ENCODE measurements at places on chromosomes 11 and 22. TPM values are rescaled to one million over a fixed set of nuclear protein-coding genes. Genes with fewer than 3 reads are reported as not detected.
A peak's percentile ranks its signal among the peaks of the same experiment; 100 is the strongest.

GRCh38 chr11:40203606-40204005, 1255.8 kb downstream of the LRRC4C start:
- no peak overlapping the region for H3K27ac ChIP-seq
- H3K36me3 ChIP-seq: no peaks in the 10 kb centered on the region
- DNase-seq: no peak
- H3K4me1 ChIP-seq: no peaks in the 10 kb centered on the region
- no peaks in the 10 kb centered on the region for H3K27me3 ChIP-seq

DNA sequence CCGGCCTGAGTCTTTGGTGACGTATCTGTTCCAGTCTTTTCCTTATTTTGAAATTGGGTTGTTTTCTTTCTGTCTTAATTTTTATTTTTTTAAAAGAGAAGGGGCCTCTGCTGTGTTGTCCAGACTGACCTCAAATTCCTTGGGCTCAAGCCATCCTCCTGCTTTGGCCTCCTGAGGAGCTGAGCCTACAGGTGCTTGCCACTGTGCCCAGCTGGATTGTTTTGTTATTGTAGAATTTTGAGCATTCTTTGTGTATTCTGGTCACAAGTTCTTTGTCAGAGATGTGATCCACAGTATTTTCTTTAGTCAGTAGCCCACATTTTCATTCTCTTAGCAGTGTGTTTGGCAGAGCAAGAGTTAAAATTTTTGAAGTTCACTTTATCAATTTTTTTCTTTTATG, 100.1 kb downstream of the ATXN10 start:
- no peaks in the 10 kb centered on the region for H3K27me3 ChIP-seq
- no peaks in the 10 kb centered on the region for H3K36me3 ChIP-seq
- no peak for DNase-seq
- H3K27ac ChIP-seq: no peak overlapping the region
- H3K4me3 ChIP-seq: no peak overlapping the region
- no peaks in the 10 kb centered on the region for H3K4me1 ChIP-seq

DNA sequence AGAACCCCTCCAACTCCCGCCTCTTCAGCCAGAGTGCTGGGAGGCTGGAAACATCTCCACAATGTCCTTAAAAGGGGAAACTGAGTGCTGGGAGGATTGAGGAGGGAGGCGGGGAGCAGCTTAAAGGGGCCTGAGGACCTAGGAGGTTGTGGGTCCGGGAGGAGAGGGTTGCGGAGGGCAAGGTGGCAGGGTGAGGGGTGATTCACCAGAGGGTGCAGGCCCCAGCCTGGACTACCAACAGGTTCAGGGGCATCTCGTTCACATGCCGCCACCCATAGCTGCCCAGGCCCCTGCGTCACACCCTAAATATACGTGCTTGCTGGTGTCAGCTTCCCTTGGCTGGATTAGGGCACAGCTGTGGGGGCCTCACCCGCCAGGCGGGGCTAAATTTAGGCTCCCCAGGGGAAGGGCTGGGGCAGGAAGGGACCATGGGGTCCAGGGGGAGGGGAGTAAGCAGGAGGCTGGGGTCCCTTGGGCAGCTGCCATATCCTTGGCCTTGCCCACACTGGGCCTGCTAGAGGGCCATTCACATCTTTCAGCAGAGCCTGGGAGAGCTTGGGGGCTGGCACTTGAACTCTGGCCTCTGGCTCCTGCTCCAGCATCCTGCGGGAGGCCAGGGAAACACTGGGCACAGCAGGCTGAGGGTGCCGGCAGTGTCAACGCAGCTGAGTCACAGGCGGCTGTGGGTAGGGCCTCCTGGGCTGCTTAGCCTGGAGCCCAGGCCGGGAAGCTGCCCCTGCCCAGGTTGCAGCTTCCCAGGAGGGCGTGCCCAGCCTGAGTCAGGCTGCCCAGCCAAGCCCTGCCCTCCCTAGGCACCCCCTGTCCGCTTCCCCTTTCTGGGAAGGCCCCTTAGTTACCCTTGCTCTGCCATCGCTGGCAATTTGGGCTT, 1.3 kb downstream of the EHBP1L1 start:
- H3K36me3 ChIP-seq: no peaks in the 10 kb centered on the region
- peak; percentile 52 for DNase-seq
- H3K27ac ChIP-seq: peak overlapping the region; percentile 16
- H3K4me3 ChIP-seq: no peak overlapping the region

BUD13 gene
- total RNA-seq: 21.8 TPM

GRCh38 chr11:125871391-125872137, 15.9 kb upstream of the HYLS1 start:
- DNase-seq: peak; percentile 53
- H3K27ac ChIP-seq: no peak overlapping the region
- no peak overlapping the region for H3K4me3 ChIP-seq
- no peaks in the 10 kb centered on the region for H3K36me3 ChIP-seq
- H3K27me3 ChIP-seq: no peaks in the 10 kb centered on the region
- H3K4me1 ChIP-seq: no peaks in the 10 kb centered on the region

DNA sequence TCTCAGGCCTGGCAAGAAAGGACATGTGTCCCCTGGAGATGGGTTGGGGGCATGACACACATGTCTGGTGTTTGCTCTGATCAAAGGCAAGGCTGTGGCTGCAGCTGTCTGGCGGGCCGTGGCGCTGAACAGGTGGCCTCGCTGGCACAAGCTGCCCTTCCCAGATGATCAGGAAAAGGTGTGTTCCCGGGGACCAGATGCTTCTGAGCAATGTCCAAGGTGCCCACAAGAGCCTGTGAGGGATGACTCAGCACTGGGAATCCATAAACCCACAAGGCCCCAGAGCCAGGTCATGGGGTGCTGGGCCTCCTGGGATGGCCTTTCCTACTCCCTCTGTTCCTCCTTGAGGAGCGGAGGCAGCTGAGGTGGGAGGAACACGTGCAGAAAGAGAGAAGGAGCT, 9.7 kb upstream of the LRP5 start:
- H3K4me3 ChIP-seq: no peak overlapping the region
- no peak overlapping the region for H3K27ac ChIP-seq
- no peaks in the 10 kb centered on the region for H3K36me3 ChIP-seq
- no peak for DNase-seq
- no peaks in the 10 kb centered on the region for H3K27me3 ChIP-seq

SAA1 gene
- not detected for total RNA-seq

- H3K4me3 ChIP-seq: no peak overlapping the region
- peaks cover 4% of the 10 kb centered on the region for H3K4me1 ChIP-seq
- peak; percentile 15 for DNase-seq
- no peaks in the 10 kb centered on the region for H3K36me3 ChIP-seq
- H3K27ac ChIP-seq: no peak overlapping the region
- H3K27me3 ChIP-seq: peaks cover 6% of the 10 kb centered on the region
Measured at GRCh38 chr11:118845369-118845768, 38.3 kb upstream of the CXCR5 start.

DNA sequence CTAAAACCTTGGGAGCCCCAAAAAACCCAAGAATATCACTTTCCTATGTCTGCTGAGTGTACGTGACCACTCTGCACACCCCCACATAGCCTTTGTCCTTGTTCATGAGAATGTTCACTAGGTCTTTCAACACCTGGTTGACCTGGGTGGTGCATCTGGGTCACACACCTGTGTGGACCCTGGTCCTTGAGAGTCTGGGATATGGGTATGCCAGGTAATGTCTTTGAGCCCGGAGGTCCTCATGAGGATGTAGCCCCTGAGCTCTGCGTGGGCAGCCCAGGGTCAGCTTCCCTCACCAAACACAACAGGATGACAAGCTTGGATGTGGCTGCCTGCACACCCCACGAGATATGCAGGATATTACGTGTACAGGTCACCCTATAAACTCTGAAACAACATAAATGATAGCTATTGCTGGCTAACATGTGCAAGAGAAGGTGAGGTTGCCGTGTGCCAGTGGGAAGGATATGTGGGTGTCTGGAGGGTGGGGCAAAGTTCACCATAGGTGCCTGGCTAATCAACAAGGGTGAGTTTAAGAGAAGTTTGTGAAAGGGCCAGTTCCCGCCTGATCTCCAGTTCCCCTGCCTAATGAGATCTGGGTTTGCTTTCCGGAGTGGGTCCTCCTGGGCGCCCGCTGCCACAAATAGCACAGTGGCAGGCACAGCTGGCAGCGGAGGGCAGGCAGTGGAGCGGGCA, 1.4 kb upstream of the PPARA start:
- H3K27me3 ChIP-seq: peaks cover 25% of the 10 kb centered on the region
- H3K4me1 ChIP-seq: peaks cover 11% of the 10 kb centered on the region
- no peak overlapping the region for H3K27ac ChIP-seq
- H3K4me3 ChIP-seq: no peak overlapping the region

STK33 gene
- total RNA-seq: 3.4 TPM

DNA sequence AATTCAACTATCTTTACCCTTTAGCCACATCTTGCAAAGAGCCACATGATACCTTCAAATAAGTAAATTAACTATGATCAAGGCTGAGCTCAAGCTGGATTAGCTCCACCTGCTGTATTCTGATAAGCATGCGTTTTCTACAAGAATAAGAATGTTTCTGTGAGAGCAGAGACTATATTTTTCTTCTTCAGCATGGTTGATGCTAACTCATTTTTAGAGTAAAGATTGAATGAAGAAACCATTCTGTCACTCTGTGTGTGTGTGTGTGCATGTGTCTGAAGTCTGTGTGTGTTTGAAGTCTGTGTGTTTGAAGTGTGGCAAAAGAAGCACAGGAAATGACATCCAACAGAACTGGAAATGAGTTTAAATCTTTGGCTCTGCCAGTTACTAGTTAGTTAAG, 12.0 kb upstream of the LAYN start:
- no peaks in the 10 kb centered on the region for H3K36me3 ChIP-seq
- no peaks in the 10 kb centered on the region for H3K4me1 ChIP-seq
- peaks cover 3% of the 10 kb centered on the region for H3K27me3 ChIP-seq
- DNase-seq: no peak
- H3K4me3 ChIP-seq: no peak overlapping the region

ENTHD1 gene
- total RNA-seq: not detected

MYOD1 gene
- not detected for total RNA-seq

SYT9 gene
- total RNA-seq: 0.25 TPM

DNA sequence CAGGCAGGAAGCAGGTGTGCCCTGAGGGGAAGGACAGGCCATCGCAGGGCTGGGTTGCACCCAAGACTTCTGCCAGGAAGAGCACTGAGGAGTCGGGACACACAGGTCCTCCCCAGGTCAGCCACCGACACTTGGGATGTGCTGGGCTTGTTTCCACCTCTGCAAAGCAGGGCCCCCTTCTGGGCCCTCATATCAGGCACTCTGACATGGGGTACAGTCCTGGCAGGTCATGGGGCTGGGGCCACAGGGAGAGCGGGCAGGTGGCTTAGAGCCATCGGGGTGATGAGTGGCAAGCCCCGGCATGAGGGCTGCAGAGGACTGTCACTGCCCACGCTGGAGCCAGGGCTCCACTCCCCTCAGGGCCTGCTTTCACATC, 7.9 kb upstream of the ADORA2A start:
- H3K4me1 ChIP-seq: peaks cover 32% of the 10 kb centered on the region
- H3K36me3 ChIP-seq: peaks cover 13% of the 10 kb centered on the region
- H3K27ac ChIP-seq: peak overlapping the region; percentile 79
- H3K4me3 ChIP-seq: no peak overlapping the region
- DNase-seq: no peak

PLEKHA7 gene
- 3.8 TPM for total RNA-seq

- H3K27me3 ChIP-seq: no peaks in the 10 kb centered on the region
- no peak for DNase-seq
- no peaks in the 10 kb centered on the region for H3K36me3 ChIP-seq
Measured at GRCh38 chr11:18958221-18958910, 19.2 kb upstream of the MRGPRX1 start.

DNA sequence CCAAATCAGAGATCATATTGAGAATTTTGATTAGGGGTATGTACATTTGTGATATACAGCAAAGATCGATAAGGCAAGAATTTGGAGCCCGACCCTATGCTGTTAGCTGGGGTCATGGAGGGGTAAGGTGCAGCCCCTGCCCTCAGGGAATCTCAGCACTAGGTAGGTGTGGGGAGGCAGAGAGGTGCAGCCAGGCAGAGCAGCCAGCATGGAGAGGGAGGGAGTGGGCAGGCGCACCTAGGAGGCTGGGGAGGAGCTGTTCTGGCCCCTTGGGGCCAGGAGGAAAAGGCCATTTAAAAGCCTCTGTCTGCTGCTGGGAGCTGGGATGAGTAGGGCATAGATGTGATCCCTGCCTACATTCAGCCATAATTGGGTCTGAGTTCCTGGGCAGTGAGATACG, 293.0 kb downstream of the TBC1D22A start:
- H3K4me3 ChIP-seq: no peak overlapping the region
- H3K4me1 ChIP-seq: peaks cover 3% of the 10 kb centered on the region
- DNase-seq: no peak
- H3K27me3 ChIP-seq: no peaks in the 10 kb centered on the region

P2RX6 gene
- total RNA-seq: not detected

DNA sequence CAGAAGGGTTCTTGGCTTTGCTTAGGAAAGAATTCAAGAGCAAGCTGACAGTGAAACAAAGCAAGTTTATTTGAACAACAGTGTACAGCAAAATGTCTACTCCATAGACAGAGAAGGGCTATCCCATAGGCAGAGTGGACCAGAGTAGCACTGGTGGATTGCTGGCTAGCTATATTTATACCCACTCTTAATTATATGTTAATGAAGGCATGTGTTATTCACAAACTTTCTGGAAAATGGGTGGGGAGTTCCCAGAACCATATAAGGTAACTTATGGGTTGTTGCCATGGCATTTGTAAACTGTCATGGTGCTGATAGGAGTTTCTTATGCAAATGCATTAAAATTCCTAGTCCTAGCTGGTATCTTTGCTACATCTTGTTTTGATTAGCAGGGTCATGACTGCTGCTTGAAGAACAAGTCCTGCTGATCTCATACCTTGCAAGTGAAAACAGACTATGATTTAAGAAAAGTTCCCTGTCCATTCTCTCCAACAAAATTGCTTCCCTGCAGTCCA, 330.5 kb downstream of the BUD13 start:
- H3K27me3 ChIP-seq: peaks cover 2% of the 10 kb centered on the region

DNA sequence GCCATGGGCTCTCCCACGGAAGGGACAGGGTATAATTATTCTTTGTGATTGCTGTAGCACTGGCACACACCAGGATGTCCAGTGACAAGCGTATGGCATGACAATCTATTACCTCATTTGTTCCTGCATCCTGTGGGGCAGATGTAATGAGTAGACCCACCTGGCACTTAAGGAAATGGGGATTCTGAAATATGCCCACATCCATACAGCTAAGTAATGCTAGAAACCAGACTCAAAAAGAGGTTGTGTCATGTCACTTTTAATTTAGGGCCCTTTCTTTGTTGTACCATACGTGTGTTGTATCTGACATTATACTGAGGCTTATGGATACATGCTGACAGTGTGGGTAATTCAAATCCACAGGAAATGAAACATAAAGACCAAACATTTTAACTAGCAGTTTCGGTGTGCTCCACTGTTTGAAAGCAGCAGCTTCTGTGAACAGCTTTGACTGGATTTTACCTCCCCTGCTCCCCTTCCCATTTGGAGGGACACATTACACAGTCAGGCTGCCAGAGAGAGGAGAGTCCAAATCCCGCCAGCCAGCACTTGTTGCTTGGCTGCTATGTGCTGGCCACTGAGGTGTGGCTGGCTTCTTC, 21.2 kb downstream of the GRAMD1B start:
- no peak for DNase-seq
- no peak overlapping the region for H3K4me3 ChIP-seq
- H3K36me3 ChIP-seq: no peaks in the 10 kb centered on the region

GRCh38 chr22:24120044-24120443, 61.2 kb upstream of the SUSD2 start:
- no peak overlapping the region for H3K27ac ChIP-seq
- peaks cover 34% of the 10 kb centered on the region for H3K36me3 ChIP-seq
- H3K4me3 ChIP-seq: no peak overlapping the region
- no peaks in the 10 kb centered on the region for H3K4me1 ChIP-seq
- H3K27me3 ChIP-seq: no peaks in the 10 kb centered on the region
- DNase-seq: no peak

GRCh38 chr11:2837096-2837601, 48.4 kb downstream of the CDKN1C start:
- no peak for DNase-seq
- no peaks in the 10 kb centered on the region for H3K27me3 ChIP-seq
- H3K27ac ChIP-seq: no peak overlapping the region

Data from endothelial cell of umbilical vein (primary cell).